ENCODE measurements at places on chromosomes 6 and 20.

- DNase-seq = no peak
Observed at GRCh38 chr6:134114918-134115714, 62.7 kb upstream of the SLC2A12 start.

GRCh38 chr6:40253420-40253819 lies 319.2 kb upstream of the MOCS1 start:
- DNase-seq = no peak

DNA sequence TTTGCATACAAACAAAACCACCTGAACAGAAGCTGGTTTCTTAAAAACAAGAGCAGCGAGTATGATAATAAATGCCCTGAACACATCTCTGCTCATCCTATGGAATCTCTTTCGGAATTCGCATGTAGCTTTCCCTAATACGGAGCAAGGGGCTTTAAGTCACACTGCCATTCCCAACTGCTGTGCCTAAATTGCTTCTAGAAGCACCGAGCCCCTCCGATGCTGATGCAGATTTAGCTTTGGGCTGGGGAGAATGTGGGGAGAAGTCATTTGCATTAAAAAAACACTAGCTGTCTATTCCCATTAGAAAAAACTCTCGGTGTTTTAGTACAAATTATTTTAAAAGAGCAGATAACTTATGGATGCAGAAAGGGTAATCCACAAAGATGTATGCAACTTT lies 76.9 kb downstream of the CD83 start:
- no peak for DNase-seq

DNA sequence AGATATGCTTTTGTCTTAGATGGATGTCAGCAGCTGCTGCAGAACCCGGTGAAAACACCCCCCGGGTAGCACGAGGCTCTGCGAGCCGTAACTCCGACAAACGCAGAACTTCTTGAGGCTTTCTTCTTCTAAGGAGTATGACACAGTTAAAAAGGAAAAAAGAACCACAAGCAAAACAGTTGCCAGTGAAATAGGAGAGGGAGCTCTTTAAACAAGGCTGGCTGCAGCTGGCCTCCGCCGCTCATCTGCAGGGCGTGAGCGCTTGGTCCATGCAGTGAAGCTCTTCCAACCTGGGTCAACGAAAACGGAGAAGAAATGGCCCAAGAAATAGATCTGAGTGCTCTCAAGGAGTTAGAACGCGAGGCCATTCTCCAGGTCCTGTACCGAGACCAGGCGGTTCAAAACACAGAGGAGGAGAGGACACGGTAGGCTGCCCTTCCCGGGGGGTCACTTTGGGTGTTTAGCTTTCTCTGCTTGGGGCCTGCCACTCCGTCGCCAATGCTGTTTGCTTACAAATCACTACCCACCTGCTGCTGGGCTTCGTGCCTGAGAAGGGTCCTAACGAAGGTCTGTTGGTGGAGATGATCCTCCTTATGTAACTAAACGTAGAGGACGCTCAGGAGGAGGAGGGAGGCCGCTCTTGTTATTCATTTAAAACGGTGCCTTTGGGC lies 13.2 kb downstream of the SYTL3 start:
- DNase-seq = no peak

- DNase-seq = no peak
Observed at GRCh38 chr6:169289619-169290339, 36.1 kb upstream of the THBS2 start.

- no peak for DNase-seq
Observed at GRCh38 chr6:133159255-133159795, 81.8 kb upstream of the EYA4 start.

DNA sequence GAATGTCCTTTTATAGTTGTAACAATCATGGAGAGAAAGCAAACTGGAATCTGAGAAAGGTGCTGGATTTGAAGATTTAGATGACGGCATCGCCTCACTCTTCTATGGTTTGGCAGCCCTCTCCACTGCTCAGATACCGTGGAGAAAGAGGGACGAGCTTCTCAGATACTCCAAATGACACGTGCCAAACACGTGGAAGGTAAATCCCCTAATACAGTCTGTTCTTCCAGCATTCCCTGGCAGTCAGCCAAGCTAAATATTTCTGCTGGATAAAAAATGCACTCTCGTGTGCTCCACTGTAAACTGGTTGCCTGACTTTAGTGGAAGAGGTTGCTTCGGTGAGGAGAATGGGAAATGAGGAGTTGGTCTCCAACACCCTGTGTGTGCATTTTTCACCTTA lies 16.7 kb upstream of the PRDM1 start:
- no peak for DNase-seq

DNA sequence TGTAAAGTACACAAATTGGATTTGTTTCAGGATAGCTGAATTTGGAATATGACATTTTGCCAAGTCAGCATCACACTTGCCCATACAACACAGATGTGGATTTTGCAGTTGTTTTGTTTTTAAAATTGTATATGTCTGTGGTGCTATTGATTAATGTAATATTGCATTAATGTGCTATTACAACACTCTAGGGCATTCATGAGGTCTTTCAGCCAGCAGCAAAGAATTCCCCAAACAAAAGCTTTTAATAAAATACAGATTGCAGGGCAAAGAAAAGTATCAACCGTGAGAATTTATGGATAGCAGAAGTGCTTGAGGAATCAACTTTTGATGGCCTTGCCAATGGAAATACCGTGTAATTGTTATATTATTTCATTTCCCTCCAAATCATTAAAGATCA lies 144.9 kb downstream of the AIG1 start:
- no peak for DNase-seq

- no peak for DNase-seq
Observed at GRCh38 chr20:20521736-20522135, 153.8 kb downstream of the INSM1 start.

DNA sequence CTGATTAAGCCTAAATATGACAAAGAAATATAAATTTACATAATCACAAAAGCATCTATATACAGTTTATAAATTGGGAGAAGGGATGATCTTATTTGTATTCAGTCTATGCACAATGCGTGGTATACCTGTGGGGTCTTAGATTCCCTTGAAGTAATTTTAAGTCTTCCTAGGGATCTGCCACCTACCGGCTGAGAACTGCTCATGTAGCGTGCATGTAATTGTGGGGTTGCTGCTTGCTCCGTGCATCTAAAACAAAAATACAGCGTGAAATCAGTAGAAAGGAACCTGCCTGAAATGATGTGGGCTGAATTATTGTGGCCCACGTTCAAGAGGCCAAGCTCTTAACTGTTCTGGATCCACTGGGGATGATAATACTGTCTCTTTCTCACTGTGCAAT lies 187.3 kb downstream of the MBOAT1 start:
- no peak for DNase-seq

- no peak for DNase-seq
Observed at GRCh38 chr6:154500769-154501577, 9.5 kb downstream of the CNKSR3 start.

GRCh38 chr6:22045261-22045912 lies 251.4 kb downstream of the PRL start:
- DNase-seq = no peak

DNA sequence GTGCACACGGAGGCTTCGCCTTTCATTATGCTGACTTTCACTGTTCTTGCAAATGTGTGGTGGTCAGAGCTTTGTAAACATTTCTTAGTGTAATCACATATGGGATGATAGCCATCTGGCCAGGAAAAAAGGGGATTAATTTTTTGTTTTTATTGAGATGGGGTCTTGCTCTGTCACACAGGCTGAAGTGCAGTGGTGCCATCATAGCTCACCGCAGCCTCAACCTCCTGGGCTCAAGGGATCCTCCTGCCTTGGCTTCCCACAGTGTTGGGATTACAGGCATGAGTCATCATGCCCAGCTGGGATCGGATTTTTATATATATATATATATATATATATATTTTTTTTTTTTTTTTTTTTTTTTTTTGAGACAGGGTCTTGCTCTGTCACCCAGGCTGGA lies 11.0 kb upstream of the TIAM2 start:
- DNase-seq = no peak

DNA sequence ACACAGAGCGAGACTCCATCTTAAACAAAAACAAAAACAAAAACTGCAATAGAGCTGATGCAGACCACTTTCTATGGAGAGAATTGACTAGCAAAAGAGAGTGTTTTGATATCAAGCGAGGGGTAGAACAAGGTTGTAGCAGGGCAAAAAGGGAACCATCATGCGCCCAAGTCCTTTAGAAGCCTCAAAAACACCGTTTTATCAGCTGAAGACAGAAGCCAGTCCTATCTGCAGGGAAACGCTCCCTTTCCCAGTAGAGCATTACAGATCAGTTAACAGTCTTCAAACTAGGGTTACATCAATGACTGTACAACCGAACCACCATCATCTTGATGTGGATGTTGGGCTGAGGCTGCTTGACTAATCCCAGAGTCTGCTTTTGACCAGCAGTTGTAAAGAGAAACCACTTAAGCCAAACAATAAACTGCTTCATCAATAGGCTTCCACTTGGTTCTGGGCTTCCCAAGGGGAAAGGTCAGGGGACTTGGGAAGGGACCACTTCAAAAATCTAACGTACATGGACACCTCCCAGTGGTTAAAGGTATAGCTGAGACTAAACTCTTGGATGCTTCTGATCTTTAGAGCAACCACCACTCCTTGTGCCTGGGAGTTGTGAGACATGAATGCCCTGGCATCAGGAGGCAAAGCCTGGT lies 59.6 kb upstream of the SPDEF start:
- DNase-seq = no peak

GRCh38 chr20:57076152-57076652 lies 190.2 kb downstream of the BMP7 start:
- no peak for DNase-seq

- DNase-seq = no peak
Observed at GRCh38 chr6:154367839-154368695, 11.5 kb upstream of the IPCEF1 start.

DNA sequence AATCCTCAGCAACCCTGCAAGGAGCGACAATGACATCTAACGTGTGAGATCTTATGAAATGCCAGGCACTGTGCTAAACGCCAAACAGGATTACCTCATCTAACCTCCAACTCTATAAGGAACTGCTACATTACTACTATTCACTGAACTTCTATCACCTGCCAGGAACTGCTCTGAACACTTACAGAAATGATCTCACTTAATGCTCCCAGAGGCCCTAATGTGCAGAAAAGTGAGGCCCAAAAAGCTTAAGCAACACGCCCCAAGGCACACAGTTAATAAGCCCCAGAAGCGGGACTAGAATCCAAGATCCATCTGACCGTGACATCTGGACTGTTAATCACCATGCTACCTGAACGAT lies 28.5 kb downstream of the TRAM2 start:
- no peak for DNase-seq

DNA sequence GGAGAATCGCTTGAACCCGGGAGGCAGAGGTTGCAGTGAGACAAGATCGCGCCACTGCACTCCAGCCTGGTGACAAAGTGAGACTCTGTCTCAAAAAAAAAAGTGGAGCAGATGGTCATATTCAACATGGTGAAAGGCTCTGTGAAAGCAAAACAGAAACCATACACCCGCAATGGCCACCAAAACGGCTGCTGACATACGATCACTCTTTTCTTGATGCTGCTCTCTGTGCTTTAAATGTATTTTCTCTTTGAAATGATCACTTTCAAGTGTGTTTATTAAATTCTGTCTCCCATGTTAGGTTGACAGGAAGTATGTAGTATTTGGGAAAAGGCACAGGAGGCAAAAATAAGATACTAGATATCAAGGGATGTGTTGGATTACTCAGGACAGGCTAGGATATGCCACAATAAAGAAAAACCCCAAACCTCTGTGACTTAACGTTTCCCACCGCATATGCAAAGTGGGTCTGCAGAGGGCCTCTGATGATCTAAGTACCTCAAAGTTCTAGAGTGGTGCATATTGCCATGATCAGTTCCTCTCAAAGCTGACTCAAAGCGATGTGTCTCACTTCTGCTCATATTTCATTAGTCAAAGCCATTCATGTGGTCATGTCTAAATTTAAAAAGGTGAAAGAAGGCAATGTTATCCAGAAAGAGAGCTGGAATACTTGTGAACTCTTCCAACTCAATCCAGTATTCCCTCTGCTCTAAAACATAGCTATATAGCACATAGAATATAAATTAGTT lies 155.1 kb upstream of the SOX4 start:
- DNase-seq = no peak

DNA sequence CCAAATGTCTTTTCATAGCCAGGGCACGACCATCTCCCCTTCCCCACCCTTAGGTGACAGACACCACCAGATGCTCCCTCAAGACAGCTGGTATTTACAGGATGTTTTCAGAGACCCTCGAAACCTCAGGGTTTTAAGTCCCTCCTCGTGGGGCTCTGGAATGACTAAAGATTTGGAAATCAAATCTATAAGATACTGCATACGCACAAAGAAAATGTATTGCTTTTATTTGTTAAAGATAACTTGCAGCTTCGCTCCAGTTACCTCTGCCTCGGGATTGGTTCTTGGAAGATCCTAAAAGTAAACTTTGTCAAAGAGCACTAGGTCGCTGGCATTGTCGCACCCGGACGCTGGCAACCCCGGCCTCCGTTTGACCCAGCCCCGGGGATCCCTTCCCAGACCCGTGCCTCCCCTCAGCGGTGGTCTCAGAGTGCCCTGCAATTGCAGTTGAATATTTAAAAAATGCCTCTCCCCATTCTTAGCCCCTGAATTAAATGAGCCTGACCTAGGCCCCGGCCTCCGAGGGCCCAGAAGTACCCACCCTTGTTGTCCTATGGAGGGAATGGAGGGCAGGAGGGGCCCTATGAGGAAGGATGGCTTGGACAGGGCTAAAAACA lies 7.1 kb downstream of the PAX1 start:
- DNase-seq = no peak

- DNase-seq = peak; percentile 19
Observed at GRCh38 chr20:3239026-3239866, at the start of gene SLC4A11. TSS of gene SLC4A11 (minus strand) at chr20:3239190. CDS start at chr20:3239137, 53 bp downstream.

GRCh38 chr6:39593646-39594045 lies 131.6 kb downstream of the KIF6 start:
- DNase-seq = no peak

- peak; percentile 18 for DNase-seq
Observed at GRCh38 chr20:362271-363254, 15.7 kb downstream of the NRSN2 start.

DNA sequence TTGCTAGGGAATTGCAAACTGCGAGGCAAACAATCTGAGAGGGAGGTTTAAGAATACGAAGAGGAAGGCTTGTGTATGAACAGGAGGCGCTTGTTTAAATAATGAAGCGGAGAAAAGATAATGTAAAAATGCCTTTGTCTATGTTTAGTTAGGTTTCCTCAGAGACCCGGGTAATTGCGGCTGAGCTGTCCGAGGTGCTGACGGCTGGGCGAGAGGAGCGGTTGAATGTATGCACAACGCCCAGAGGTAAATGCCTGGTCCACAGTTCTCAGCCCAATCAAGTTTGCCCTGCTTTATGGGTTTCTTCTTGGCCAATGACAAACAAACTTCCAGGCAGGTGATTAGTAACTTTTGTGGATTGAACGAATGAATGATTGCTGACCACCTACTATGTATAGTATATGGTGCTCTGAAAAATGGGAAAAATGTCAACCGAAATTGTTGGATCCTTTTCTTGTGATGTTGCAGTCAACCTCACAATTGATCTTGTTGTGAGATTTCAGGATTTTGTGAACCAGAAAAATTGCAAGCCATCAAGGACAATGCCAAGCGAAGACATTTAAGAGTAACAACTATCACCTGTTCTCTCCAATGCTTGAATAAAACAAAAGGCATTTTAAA lies 38.3 kb upstream of the SLC32A1 start:
- DNase-seq = no peak

- DNase-seq = no peak
Observed at GRCh38 chr6:165668951-165669350, 5.9 kb upstream of the PDE10A start.

GRCh38 chr6:170439366-170440361 lies 113.4 kb downstream of the PSMB1 start:
- DNase-seq = no peak

GRCh38 chr6:37882292-37882691 lies 62.8 kb downstream of the ZFAND3 start:
- no peak for DNase-seq
